ENCODE measurements at places on chromosomes 6 and 20.
A peak's percentile ranks its signal among the peaks of the same experiment; 100 is the strongest.

- peak; percentile 78 for DNase-seq
Measured at GRCh38 chr6:99588618-99589289, 17.9 kb upstream of the PRDM13 start.

DNA sequence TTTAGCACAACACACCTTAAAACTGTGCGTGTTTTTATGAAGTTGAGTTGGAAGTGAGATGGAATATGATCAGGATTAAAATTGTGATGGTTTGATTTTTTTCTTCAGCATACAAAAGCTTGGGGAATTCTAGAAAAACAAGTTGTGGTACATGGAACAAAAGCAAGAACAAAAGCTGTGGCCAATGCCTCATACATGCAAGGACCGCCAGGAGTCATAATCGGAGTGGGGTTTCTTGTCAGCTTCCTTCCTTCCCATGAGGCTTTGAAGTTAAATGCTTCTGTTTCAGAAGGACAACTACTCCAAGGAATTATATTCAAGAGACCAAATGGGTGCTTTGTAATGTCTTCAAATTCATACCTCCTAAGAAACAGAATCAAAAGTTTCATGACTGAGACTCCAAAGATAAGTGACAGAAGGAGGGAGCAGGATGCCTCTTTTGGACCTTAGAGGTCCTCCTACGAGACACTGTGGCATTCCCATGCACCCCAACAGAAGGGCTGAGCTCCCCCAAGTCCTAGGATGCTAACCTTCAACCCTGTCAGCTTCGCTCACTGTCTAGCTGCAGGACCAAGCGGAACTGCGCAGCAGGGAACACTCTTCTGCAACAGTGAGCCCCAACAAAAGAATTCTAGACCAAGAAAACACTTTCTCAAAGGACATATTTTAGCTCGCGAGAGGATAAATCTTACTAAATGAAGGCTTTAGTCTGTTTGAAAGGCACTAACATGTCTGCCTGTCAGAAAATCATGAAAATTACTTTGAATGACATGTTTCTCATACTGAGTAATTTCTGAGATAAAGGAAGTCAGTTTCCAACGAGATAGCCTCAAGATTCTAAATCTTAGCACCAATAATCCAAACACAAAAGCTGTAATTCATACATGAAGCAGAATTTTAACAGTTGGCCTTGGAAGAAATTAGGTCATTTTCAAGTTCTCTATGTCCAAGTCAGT, 108.5 kb upstream of the NHSL1 start:
- no peak for DNase-seq

DNA sequence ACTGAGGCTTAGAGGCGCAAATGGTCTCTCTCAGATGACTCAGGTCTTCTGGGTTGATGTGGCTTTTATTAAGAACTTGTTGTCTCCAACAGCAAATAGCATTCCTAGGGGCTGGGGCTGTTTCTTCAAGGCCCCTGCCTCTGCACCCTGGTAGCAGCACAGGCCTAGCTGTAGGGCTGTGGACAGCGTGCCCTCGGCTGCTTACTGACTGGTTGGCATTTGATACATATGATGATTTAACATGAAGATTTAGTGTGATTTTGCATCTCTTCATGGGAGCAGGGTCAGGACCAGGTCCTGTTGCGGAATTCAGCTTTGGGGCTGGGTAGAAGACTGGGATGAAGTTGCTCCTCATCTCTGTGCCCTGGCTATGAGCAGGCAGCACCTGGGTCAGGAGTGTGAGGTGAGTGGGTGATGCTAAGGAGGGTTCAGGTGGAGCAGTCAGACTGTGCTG, 24.3 kb upstream of the IER3 start:
- DNase-seq = no peak

DNA sequence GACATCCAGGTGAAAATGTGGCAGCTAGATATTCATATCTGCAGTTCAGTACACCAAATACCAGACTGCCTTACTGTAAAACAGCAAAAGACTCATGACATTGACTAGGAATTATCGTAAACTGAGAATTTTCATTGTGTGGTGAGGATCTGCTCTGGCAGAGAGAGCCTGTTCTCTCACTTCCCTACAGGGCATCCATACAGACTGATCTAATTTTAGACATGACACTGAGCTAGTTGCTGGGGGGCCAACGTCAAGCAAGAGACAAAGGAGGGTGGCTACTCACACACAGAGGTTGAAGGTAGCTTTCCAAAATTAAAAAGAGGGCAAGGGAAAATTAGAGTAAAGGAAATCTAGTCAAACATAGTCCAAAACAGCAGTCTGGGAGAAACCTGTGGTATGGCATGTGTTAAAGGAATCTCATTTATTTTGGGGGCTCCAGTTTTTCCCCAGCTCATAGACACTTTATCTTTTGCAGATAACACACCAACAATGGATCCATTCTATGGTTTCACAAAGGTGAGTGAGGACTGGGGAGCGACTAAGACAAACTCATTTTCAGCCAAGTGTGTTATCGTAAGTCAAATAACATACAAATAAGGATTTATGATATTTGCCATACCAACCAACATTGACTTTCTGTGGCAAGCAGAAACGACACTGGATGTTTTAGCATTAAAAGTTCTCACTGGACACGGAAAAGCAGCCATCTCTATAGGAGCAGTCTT, 36.6 kb upstream of the NHSL1 start:
- DNase-seq = no peak

- no peak for DNase-seq
Measured at GRCh38 chr20:20174089-20174835, 121.9 kb downstream of the CFAP61 start.

DNA sequence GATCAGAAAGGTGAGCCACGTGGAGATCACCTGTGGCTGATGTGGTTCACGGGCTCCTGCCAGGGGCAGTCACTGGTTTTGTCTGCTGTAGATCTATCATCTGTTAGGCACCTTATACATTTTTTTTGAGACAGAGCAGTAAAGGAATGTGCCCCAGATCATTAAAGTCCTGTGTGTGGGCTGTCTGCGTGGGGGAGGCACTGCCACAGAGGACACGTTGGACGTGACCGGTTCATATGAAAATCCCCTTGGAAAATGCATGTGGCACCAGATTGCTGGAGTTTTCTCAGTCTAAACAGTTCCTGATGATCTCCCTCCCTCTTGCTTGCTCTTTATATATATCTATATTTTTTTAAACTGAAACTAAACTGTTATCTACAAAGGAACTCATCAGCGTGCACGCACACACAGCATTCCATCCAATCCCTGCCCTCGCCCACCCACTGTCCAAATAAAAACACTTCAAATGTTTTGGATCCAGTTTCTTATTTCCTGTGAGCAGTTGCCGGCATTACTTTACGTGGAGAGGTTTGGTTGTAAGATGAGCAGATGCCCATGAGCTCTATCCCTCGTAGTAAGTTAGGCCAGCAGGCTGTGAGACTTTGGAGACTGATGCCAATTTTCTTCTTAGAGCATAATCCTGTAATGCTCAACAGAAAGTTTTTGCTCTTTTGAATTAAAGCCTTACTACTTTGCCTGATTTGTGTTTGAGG, 161.6 kb upstream of the EXOC2 start:
- no peak for DNase-seq

DNA sequence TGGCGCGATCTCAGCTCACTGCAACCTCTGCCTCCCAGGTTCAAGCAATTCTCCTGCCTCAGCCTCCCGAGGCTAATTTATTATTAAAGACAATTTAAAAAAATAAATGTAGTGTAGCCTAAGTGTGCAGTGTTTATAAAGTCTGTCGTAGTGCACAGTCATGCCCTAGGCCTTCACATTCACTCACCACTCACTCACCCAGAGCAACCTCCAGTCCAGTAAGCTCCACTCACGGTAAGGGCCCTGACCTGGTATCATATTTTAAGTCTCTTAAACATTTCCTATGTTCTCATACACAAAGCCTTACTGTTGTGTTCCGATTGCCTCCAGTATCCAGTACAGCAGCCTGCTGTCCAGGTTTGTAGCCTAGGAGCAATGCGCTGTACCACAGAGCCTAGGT, 168.2 kb upstream of the FOXQ1 start:
- DNase-seq = no peak

DNA sequence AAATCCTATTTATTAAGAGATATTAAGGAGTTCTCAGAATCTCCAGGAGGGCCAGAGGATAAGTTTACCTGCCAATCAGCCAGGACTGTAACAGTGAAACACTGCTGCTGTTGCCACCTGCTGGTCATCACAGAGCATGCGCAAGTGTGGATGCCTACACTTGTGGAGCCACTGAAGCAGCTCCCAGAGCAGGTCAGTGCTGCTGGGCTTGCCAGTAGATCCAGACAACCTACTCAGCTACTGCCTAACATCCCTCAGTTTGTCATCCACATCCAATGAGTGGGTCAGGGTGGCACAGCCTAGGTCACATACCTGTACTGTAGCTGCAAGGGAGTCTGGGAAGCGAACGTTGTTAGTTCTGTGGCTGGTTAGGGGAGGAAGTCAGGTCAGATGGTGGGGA, 18.3 kb upstream of the NHSL1 start:
- DNase-seq = peak; percentile 60

- no peak for DNase-seq
Measured at GRCh38 chr6:155235087-155235486, 28.7 kb upstream of the CLDN20 start.

- DNase-seq = no peak
Measured at GRCh38 chr20:33689973-33690372, 3.8 kb upstream of the E2F1 start.

GRCh38 chr6:157668713-157669112, 154.3 kb upstream of the SNX9 start:
- DNase-seq = no peak

DNA sequence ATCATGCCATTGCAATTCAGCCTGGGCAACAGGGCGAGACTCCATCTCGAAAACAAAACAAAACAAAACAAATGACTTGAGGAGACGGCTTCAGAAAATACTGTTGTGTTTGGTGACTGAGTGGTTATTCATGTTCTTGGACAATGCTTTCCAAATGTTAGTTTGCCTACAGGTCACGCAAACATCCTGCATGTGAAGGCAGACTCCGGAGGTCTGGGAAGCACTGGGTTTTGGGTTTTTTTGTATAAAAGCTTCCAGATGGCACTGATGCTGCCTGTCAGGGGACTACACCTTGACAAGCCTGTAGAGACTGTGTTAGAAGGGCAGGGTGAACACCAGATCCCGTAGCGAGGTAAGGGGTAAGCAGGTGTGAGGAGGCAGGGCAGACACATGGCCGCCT, 81.7 kb downstream of the THBS2 start:
- no peak for DNase-seq

DNA sequence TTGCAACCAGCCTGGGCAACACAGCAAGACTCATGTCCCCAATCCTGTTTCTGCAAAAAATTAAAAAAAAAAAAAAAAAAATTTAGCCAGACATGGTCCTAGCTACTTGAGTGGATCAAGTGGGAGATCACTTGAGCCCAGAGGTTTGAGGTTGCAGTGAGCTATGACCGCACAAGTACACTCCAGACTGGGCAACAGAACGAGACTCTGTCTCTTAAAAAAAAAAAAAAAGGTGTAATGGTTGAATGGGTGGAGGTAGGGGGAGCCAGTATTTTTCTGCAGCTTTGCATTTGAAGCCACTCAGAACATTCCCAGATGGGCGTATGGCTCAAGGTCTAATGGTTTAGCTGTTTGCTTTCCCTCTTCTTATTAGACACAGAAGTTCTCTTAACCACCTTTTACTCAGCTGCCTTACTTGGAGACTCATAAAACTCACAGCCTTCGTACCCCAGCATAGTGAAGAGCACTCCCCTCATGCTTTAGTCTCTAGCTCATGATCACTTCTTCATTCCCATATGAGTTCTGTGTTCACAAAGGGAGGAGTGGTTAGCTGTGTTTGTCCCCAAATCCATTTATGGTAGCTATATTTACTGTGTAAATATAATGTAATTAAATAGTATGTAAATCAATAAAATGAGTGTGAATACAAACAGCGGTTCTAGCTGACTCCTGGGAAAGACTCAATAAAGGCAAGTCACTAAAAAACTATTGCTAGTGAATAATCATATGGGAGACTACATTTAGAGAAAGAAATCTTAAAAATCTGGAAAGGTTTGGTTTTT, 9.0 kb downstream of the FKBP1A start:
- no peak for DNase-seq

DNA sequence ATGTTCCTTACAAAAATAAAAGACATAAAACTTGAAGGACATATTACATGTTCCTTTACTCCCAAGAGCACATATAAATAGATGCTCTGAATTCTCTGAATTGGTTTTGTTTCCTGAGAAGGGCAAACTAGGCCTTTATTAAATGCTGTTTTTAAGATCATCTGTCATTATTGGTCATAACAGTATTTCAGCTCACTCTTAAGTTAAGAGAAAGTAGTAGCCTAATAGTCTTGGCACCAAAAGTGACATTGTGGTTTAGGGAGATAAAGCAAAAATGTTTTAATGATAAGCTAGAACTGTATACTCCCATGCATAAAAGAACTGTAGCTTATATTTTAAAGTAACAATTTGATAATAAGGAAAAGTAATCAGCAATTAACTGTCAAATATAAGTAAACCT, 361.1 kb upstream of the PTCHD4 start:
- DNase-seq = no peak

- DNase-seq = no peak
Measured at GRCh38 chr6:13655700-13656099, 40.6 kb downstream of the NOL7 start.

DNA sequence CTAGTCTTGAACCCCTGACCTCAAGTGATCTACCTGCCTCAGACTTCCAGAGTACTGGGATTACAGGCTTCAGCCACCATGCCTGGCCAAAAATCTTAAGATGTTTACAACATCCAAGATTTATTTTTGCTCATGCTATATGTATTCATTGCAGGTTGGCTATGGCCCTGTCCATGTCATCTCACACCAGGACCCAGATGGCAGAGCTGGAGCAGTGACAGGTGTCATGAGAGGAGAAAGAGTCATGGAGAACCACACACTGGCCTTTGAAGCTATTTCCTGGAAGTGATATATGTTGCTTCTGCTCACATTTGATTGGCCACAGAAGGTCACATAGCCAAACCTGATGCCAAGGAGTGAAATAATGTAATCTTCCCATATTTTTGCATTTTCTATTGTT, 13.8 kb upstream of the DDR1 start:
- no peak for DNase-seq

GRCh38 chr6:43488667-43489276, 11.4 kb downstream of the TJAP1 start:
- no peak for DNase-seq

DNA sequence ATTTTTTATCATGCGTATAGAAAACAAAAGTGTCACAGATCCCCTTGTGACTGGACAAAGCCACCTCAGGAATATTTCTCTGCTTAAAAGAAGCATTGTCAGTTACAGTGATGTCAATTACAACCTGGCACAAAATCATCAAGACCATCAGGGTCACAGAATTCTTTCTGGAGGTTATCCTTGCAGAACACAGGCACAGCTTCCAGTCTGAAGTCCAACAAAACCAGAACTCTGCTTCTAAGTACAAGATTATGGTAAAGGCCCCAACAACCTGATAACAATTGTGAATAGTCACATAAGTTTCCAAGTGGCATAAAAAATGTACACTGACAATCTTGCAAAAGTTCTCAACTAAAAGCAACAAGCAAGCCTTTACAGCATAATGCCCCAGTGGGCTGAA, 21.0 kb downstream of the PLAGL2 start:
- DNase-seq = no peak
